ENCODE measurements at places on chromosomes 16 and 17. TPM values are rescaled to one million over a fixed set of nuclear protein-coding genes. Genes with fewer than 3 reads are reported as not detected.

Gene CACNG5
- not detected for total RNA-seq

Gene PFN1
- total RNA-seq: 379 TPM

DNA sequence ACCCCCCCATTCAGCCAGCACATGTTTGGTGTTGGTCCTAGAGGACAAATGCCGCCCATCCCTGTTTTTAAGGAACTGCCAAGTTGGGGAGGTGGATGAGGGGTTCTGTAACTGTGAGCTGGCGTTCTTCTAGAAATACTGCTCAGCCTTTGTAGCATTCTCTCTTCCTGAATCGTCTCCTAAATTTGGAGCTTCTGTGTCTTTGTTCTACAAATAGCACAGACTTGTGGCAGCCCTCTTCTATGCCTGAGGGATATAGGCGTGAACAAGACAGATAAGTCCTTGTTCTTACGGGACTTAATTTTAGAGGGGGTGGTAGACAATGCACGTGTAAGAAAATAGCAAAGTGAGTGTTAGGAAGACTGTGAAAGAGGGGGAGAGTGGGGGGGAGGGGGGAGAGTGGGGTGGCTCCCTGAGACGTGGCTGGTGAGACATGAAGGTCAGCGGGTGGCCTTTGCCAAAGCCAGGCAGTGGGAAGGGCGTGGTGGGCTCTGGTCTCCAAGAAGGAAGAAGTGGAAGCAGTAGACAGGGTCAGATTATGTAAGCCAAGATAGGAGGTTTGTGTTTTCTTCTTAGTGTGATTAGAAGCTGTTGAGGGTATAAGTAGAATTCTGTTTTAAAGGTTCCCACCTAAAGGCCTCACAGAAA is 9.9 kb downstream of the MFSD11 start:
- DNase-seq: no peak

DNA sequence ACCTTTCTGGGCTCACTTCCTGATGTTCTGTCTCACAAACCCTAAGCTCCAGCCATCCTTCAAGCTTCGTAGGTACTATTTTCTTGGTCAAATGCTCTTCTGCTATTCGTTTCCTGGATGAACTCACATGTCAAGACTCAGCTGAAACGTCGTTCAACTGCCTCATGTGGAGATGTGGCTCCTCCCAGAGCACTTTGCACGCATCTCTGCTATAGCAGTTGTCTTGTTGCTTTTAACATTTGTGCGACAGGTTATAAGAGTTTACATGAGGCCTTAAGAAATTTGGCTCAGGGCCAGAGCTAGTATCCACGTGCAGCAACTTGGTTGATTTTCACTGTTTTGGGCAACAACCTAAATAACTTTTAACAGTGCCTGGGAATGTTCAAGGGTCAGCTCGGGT is 2.8 kb upstream of the KRT40 start:
- DNase-seq: no peak

GRCh38 chr17:43360376-43360738 is 38.4 kb upstream of the ARL4D start:
- DNase-seq: no peak

DNA sequence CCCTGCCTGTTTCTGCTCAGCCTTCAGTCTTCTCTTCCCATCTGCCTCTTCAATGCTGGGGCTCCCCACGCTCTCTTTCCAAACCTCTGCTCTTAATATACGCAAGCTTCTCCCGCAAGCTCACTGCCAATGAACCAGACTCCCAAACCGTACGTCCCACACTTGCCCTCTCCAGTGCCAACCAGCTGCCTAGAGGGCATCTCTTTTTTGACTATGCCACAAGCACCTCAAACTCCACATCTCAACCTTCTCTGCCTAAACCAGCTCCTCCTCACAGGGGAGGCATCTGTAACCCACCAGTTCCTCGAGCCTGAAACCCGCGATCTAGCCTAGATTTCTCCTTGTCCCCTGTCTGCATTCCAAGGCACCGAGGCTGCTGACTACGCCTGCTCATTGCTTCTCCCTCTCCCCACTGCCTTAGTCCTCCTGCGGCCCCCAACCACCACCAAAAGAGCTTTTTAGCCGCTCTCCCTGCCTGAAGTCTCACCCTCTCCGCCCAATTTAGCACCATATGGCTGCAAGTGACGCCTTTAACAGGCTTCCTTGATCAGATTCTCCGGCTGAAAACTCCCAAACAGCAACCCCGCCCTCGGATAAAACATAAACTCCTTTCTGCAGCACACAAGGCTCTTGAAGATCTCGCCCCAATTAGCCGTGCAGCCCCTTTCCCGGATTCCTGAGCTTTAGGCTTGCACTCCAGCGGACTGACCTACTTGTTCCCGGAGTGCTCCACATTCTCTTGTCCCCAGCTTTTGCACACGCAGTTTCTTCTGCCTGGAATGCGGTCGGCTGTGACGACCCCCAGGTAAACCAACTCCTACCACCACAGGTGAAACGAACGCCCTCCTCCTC is 1.5 kb downstream of the GGA2 start:
- DNase-seq: no peak

- DNase-seq: no peak
These were observed 26.1 kb downstream of the CTU2 start for GRCh38 chr16:88732172-88732960.

- no peak for DNase-seq
These were observed 21.6 kb upstream of the CACNG5 start for GRCh38 chr17:66813296-66813695.

DNA sequence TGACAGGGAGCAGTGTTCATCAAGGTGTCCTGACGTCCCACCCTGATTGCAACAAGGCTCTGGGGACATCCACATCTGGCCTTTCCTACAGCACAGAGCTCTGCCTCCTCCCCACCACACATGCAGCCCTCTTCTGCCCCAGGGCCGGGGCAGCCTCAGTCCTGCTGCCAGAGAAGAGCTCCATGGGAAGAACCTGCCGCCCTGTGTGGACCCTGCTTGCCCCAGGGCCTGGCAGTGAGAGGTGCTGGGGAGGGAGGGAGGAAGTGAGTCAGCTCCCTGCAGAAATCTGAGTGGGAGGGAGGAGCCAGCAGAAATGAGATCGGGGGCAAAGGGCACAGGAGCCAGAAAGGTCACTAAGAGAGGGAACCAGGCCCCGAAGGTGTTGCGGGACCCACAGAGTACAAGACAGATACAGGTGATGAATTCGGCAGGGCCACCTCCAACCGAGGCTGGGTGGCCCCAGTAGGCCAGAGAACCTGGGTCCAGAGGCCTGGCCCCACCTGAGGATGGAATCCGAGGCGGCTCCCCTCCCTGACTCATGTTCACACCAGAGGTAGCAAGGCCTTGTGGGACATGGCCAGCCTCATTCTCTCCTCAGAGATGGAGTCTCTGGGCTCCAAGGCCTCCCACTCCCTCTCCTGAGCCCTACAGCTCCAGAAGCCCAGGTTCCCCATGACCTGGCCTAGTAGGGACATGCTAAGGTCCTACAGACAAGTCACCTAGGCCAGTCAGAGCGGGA is 24.8 kb downstream of the MYO18A start:
- DNase-seq: no peak

DNA sequence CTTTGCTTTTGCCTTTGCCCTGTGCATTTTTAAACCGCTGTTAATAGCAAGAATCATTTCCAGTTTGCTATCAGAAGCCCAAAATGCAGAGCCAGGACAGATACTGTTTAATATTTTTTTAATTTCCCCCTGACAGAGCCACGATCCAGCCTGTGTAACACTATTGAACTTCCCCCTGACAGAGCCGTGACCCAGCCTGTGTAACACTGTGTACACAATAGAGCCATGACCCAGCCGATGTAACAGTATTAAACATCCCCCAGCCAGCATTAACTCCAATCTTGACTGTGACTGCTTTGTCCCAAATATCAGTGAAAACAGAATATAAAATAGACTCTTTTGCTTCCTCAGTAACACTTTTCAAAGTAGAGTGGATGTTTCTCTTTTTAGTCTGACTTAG is 607.9 kb upstream of the CDH5 start:
- DNase-seq: no peak

Data from breast epithelium (tissue), 4 donors.